ENCODE measurements at places on chromosomes 13 and 19.

DNA sequence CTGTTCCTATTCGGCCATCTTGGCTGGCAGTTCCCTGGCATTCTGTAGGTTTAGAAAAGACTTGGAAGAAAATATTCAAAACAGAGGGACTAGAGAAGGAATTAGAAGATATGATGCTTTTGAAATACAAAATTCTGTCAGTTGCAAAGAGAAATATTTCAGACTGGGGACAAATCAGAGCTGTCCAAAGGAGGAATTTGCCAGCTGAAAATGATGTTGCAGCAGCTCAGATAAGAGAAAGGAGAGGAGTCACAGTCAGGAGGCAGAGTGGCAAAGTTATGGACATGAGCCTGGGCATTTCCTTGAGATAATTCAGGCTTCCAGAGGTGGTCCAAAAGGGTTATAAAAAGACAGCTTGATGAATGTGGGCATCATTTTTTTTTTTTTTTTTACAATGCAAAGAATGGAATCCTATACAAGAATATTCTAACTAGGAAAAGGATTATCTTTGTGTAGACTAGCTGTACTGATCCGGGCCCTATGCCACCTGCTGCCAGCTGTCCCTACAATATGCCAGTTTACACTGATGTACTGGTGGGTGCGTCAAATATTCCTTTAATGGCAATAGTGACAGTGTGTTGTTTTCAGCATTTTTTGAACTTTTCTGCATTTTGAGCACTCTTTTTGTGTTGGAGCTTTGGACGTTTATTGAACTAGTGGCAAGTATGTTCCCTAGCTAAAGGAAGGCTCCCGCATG, 31.8 kb upstream of the CBY2 start:
- no peak for DNase-seq

- DNase-seq = no peak
Measured at GRCh38 chr13:48858122-48858902, 117.4 kb upstream of the FNDC3A start.

DNA sequence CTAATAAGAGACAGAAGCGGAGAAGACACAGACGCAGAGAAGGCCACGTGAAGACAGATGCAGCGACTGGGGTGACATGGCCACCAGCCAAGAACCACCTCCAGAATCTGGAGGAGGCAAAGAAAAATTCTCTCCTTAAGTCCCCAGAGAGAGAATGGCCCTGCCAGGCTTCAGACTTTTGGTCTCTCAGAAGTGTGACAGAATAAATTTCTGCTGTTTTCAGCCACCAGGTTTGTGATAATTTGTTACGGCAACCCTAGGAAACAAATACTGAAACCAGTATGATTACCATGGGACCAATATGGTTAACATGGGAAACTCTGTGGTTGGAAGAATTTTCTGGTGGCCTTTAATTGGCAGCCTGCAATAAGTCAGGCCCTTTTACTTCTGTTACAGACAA, 63.9 kb upstream of the DOCK9 start:
- DNase-seq = no peak

- DNase-seq = no peak
Measured at GRCh38 chr13:59641261-59641660, 522.5 kb downstream of the DIAPH3 start.

- DNase-seq = no peak
Measured at GRCh38 chr19:29067831-29068230, 145.1 kb downstream of the UQCRFS1 start.

GRCh38 chr19:30062907-30063649, 121.0 kb downstream of the URI1 start:
- DNase-seq = no peak

GRCh38 chr13:103130681-103131210, 64.5 kb upstream of the SLC10A2 start:
- no peak for DNase-seq

DNA sequence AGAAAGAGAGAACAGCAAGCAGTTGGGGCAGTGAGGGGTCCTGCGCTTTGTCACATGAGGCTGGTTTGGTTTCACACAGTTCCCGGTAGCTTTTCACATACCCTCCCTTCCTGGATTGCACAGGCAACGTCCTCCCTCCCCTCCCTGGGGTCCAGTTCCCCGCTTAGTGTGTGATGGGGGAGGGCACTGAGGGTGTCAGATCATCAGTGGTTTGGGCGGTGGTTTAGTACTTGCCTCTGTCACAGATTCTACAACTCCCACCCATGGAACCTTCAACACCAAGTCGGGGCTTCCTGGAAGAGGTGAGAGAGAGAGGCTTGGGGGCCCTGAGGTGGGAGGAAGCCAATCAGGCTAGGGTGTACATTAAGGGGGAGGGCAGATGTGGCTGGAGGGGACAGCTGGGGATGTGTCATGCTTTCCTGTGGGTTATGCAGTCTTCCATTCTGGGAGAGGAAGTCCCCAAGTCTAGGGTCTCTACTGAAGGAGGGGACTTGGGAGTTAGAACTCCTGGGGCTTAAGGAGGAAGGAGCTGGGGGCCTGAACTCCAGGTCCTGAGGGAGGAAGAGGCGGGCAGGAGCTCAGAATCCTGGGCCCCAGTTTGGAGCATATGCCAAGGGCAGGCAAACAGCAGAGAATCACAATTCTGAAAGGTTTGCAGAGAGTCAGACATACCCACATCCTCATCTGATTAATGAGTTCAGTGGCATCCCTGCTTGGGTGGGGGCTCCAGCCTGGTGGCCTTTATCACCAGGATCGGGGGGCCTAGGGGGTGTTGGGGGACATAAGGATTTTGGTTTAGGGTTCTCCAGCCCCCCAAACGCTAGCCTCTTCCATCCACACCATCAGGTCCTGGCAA, at the start of gene NKG7:
TSS of gene NKG7 (minus strand) at position 6 of the 856 bp plus-strand sequence. CDS start 119 bp downstream, outside the sequence.
- no peak for DNase-seq
